Right forelimb (tissue), 1 donor: ENCODE measurements at places on chromosomes 12 and 14.

GRCh38 chr12:47747126-47747525, 11.6 kb downstream of the RAPGEF3 start:
- no peak for DNase-seq

GRCh38 chr12:130437555-130438242, 100.0 kb downstream of the PIWIL1 start:
- no peak for DNase-seq

DNA sequence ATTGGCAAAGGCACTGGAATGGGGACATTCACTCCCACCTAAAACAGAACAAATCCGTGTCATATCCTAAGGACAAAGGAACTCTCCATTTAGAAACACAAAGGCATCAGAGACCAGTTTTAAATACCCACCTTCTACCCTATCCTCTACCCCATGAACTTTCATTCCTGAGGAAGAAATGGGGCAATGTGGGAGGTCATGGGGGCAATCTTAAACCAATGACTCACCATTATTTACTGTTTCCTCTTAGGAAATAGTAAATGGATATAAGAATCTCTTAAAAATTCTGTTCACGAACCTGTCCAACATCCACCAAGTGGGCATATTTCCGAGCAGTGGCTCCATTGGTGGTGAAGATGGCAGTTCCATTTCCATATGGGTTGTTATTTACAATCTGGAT, 19.4 kb downstream of the ALDH6A1 start:
- DNase-seq: no peak

DNA sequence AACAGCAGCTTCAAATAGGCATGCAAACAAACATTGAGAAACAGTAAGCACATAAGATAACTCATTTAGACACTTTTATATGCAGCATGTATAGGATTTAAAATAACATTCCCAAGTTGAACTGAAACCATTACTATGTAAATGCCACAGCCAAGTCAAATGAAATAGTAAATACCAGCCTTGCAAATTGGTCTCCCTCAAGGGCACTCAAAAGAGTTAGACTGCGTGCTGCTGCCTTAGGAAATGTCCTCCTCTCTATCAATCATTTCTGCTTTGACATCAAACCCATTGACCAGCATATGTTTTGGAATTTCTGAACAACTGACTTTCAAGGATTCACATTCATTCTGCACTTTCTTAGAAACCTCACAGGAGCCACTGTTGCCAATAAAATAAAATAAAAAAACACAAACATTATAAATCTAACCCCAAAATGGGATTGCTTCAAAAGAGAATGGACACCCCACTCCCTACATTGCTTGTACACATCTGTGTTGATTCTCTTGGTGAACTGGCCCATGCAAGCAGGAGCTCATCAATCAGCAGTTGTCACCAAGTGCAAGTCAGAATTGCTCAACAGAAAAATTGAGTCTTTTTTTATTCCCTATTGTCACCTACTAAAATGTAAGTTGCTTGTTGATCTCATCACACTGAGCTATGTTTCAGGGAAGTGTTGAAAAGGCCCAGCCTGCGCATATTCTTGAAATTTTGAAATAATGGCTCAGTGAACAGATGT, 256.2 kb downstream of the DAD1 start:
- DNase-seq: no peak

DNA sequence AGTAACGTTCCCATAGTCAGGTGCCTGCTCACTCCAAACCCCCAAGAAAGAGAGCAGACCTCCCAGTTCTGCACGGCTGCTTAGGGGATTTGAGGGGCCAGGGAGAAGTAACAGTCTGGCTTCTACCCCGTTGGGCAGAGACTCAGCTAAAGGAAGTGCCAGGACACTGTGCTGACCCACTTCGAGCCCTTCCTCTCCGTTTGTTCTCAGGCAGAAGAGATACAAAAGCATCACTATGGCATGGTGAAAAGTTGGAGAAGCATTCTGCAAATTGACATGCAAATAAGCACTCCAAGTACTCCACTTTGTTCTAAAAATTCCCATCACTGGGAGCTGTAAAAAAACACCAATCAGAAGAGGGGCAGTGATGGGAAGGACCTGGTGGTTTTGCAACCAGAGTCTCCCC, 239.1 kb downstream of the EGLN3 start:
- no peak for DNase-seq
